Vagina (tissue), 2 donors: ENCODE measurements at places on chromosomes 6 and 20. TPM values are rescaled to one million over a fixed set of nuclear protein-coding genes. Genes with fewer than 3 reads are reported as not detected.

PPIL6 gene
- 3.9 TPM for total RNA-seq

SEMG1 gene
- total RNA-seq = not detected

BIRC7 gene
- total RNA-seq = 2.7 TPM

SYTL3 gene
- total RNA-seq = 10.8 TPM

GRCh38 chr6:169981969-169982368, 230.5 kb downstream of the ERMARD start:
- H3K4me1 ChIP-seq = peaks cover 6% of the 10 kb centered on the region
- H3K27ac ChIP-seq = no peak overlapping the region
- DNase-seq = no peak
- no peaks in the 10 kb centered on the region for H3K27me3 ChIP-seq
- no peaks in the 10 kb centered on the region for H3K36me3 ChIP-seq

GRCh38 chr6:11613858-11614257, 76.3 kb downstream of the TMEM170B start:
- DNase-seq = no peak
- H3K4me3 ChIP-seq = no peak overlapping the region
- H3K36me3 ChIP-seq = no peaks in the 10 kb centered on the region
- no peaks in the 10 kb centered on the region for H3K4me1 ChIP-seq

GRCh38 chr6:62615366-62616015, 329.5 kb upstream of the KHDRBS2 start:
- H3K4me1 ChIP-seq = no peaks in the 10 kb centered on the region
- DNase-seq = no peak
- H3K27me3 ChIP-seq = no peaks in the 10 kb centered on the region
- H3K4me3 ChIP-seq = no peak overlapping the region

GRCh38 chr20:13700761-13701160, 62.0 kb upstream of the TASP1 start:
- no peaks in the 10 kb centered on the region for H3K27me3 ChIP-seq
- no peaks in the 10 kb centered on the region for H3K36me3 ChIP-seq
- no peak for DNase-seq
- H3K4me1 ChIP-seq = no peaks in the 10 kb centered on the region
- no peak overlapping the region for H3K4me3 ChIP-seq
